IPS-NIHi11 (cell line): ENCODE measurements at places on chromosomes 2 and 18.
A peak's percentile ranks its signal among the peaks of the same experiment; 100 is the strongest.

DNA sequence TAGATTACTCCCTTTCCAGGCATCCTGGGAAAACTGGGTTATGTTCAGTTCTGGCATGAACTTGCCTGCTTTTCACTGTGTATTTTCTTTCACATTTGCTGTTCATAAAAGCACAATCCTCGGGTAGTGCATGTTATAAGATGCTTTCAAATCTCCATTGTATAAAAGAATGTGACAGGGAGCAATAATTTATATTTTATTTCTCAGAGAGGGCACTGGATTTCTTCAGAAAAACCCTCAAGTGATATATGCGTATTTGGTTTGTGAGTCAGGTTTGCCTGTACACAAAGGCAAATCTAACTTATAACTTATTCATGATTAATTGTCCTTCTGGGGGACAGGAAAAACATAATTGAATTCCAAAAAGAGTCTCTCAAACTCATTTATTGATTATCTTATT is 440.7 kb upstream of the MMADHC start:
- DNase-seq: no peak

GRCh38 chr2:126543081-126543480 is 112.9 kb upstream of the GYPC start:
- DNase-seq: no peak

DNA sequence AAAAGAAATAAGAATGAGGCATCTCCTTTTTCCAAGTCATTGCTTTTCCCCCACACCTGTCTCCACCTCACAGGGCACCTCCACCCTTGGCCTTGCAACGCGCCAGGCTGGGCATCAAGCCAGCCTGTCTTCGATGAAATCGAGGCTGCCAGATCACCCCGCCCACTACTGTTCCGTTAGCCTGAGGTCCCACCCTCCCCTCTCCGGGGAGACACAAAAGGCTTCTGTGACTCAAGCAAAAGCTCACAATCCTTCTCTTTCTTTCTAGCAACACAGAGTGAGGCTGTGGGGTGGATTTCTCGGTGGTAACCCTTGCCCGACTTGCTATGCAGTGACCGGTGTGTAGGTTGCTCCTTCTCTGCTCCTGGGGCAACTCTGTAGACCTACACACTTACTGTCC is 9.9 kb downstream of the TNP1 start:
- DNase-seq: peak; percentile 44

DNA sequence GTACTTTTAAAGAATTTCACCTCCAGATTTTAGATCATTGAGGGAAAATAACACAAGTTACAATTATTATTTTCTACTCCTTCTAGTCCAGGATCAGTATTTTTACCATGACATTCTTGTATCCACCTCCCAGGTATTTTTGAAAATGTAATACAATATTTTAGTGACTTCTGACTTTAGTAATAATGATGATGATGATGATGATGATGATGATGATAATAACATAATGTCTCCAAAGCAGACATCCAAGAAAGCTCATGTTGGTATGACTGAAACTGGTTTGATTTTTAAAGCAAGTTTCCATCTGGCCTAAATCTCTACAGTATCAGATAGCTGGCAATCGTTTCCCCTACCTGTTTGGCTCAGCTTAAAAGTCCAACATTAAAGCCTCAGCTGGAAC is 140.0 kb upstream of the GULP1 start:
- DNase-seq: no peak

DNA sequence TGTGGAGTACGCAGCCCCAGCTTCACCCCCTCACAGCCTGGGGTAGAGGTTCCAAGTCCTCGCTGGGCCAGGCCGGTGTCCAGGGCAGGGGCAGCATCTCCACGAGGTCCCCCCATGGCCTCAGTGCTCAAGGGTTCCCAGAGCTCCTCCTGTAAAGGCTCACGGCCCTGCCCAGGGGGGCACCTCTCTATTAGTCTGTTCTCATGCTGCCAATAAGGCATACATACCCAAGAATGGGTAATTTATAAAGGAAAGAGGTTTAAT is 38.8 kb downstream of the TDRD15 start:
- no peak for DNase-seq

- DNase-seq: peak; percentile 54
These were observed 346.7 kb downstream of the SS18 start for GRCh38 chr18:25743646-25744151.

- no peak for DNase-seq
These were observed 229.7 kb downstream of the KLHL29 start for GRCh38 chr2:23614701-23615100.

- no peak for DNase-seq
These were observed 21.5 kb upstream of the FSHR start for GRCh38 chr2:49175831-49176230.

GRCh38 chr2:72111061-72111460 is 36.6 kb downstream of the CYP26B1 start:
- DNase-seq: no peak

- DNase-seq: no peak
These were observed 17.8 kb upstream of the ATL2 start for GRCh38 chr2:38394903-38395341.

GRCh38 chr2:203407496-203407895 is 79.3 kb downstream of the ABI2 start:
- DNase-seq: no peak

- DNase-seq: no peak
These were observed 48.7 kb downstream of the CYP26B1 start for GRCh38 chr2:72098935-72099334.

DNA sequence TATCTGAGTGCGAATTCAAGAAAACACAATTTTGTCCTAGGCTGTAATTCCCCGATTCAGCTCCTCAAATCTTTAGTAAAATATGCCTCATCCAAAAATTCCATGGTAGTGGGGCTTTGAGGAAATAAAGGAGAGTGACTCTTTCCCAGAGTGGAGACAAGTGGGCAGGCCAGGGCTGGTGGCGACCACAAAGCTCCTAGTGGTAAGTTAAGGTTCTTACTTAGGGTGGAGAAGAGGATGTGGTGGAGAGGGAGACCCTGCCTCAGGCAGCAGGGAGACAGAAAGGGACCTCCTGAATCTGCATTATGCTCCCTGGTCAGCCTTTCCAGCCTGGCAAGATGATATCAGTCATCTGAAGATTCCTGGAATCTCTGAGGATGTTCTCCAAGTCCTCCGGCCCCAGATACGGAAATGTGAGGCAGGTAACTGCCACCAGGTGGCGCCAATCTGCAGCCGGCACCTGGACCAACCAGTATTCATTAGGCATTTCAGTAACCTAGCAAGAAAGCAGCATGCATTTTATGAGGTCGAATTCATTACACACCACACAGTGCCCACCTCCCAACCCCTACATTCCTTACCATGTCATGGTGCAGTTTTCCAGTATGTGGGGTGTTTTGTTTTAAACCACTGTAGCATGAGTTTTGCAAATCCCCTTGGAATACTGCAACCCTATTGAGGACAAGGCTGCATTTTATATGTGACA is 106.4 kb downstream of the POLE4 start:
- DNase-seq: peak; percentile 75

GRCh38 chr2:53131416-53131815 is 636.2 kb upstream of the CHAC2 start:
- no peak for DNase-seq

- no peak for DNase-seq
These were observed 43.9 kb downstream of the ITGA6 start for GRCh38 chr2:172470958-172471922.

DNA sequence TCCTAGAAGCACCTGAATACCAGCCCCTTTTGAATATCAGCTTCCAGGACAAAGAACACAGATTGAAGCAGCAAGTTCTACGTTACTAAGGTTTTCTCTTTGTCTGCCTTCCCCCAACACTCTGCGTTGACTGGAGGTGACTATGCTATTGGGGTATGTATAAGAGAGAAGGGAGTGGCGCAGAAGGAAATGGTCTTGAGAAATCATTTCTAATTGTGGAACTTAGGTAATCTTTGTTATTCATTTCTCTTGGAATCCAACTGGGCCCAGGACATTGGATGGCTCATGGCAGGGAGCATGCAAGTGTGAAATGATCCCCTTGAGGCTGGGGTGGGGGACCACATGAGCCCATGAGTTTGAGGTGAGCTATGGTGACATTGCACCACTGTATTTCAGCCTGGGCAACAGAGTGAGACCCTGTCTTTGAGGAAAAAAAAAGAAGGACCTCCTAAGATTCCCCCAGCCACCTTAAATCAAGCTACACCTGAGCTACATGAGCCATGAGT is 29.7 kb downstream of the XDH start:
- DNase-seq: no peak

- peak; percentile 33 for DNase-seq
These were observed 71.7 kb downstream of the DNMT3A start for GRCh38 chr2:25270061-25270460.

DNA sequence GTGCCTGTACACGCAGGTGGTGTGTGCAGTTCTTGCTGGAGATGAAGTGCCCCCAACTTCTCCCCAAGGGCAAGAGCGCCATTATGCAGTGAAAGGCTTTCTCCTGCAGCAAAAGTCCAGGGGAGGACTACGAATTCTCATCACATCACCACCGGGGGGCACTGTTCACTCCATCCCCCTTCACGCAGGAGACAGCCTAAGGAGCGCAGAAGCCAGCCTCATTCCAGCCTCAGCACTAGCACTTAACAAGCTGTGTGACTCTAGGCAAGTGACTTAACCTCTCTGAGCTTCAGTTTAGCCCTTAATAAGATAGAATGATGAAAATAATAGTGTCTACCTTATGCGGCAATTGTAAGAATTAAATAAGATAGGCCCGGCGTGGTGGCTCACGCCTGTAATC is 32.3 kb downstream of the DNMT3A start:
- DNase-seq: peak; percentile 82

- no peak for DNase-seq
These were observed 20.3 kb downstream of the PLEK start for GRCh38 chr2:68385220-68385906.

GRCh38 chr2:25252291-25253152 is 84.1 kb upstream of the POMC start:
- DNase-seq: peak; percentile 97

DNA sequence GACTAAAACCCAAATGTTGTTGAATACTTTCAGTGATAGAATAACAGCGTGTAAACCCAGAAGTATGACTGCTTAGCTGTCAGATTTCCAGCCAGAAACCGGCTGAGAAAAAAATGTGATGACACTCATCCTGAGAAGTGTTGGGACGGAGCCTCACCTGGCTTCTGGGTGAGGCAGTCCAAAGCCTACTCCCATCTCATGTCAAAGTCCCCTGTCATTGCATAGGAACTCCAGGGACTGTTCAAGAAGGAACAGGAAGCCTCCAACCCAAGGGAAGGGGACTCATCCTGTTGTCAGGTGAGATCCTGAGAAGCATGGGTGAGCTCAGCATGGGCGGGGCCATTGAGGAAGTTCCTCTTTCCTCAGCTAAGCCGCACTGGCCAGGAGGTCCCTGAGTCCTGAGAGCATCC is 11.3 kb upstream of the CHRNA1 start:
- no peak for DNase-seq

- DNase-seq: no peak
These were observed 36.9 kb upstream of the LBH start for GRCh38 chr2:30194421-30194820.

DNA sequence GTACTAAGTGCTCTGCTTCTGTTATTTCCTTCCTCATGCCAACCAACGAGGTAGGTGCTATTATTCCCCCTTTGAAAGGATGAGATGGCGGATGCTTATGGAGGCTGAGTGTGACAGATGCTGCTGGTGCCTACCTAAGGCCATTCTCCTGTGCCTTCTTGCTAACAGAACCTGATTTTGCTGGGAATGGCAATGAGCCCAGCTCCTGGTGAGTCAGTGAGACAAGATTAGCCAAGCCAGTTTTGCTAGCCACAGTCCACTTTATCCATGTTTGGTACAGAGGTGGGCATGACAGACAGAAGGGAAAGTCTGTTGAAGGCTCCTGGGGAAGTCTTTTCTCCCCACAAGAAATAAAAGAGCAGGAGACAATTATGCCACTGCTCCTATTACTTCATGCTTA is 43.7 kb upstream of the TMEM163 start:
- no peak for DNase-seq

GRCh38 chr18:37361335-37362157 is 204.1 kb downstream of the CELF4 start:
- no peak for DNase-seq

GRCh38 chr2:100803334-100803733 is 16.6 kb upstream of the NPAS2 start:
- DNase-seq: no peak

GRCh38 chr2:159516241-159516758 is 100.0 kb downstream of the BAZ2B start:
- peak; percentile 53 for DNase-seq
